ENCODE measurements at places on chromosomes 12 and 14.

DNA sequence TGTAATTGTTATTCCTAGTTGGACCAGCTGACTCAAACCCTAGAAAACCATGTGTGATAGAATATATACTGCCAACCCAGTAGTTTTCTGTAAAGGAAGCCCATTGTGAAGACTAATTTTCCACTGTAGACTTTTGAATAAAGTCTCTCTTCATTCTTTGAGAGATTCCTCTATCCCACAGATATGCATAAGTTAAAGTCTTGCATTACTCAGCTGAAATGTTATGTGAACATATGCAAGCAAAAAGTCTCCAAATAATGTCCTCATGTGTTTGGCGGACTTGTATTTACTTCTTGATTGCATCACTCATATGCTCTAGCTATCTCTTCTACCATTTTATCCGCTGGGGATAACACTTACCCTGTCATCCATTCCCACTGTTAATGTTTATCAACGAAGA lies 35.1 kb upstream of the OTOGL start:
- DNase-seq = no peak

DNA sequence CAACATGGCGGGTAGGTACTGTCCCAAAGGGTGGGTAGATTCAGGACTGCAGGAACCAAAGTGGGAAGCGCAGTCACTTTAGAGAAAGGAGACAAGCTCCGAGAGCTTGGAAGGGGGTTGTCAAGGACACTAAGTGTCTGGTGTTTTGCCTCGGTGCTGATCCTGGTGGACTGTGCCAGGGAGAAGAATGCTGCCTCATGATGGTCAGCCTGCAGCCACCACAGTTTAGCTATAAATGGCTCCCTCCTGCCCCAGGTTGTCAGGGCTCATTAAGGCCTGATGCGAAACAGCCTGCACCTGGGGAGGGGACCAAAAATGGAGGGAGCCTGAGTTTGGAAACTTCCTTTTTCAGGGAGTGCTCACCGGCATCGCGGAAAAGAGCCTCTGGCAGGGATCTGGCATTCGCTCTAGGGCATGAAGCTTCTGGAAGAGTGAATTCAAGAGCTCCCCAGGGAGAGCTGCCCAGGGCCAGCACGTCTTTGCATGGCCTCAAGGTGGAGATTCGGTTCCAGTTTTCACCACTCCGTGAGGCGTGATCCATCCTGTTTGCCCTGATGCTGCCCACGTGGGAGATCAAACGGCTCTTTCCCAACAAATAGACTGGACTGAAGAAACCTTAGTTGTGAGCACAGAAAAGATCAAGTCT lies 164.0 kb downstream of the FOXN3 start:
- DNase-seq = no peak

DNA sequence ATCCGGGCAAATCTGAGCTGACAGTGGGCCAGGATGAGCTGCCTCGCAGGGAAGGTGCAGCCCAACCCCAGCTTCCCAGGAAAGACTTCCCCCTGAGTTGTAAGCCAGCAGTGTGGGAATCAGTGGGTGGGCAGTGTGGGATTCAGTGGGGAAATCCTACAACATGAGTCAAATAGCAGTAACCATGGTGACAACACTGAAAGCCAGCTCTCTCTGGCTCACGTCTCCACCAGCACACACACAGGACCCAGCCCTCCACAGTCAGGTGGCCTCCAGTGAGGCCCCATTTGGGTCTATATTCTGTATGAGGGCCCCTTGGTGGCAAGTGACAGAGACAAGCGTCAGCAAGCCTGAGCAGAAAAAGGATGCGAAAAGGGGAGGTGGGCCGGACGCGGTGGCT lies 6.0 kb upstream of the LGALS3 start:
- no peak for DNase-seq

DNA sequence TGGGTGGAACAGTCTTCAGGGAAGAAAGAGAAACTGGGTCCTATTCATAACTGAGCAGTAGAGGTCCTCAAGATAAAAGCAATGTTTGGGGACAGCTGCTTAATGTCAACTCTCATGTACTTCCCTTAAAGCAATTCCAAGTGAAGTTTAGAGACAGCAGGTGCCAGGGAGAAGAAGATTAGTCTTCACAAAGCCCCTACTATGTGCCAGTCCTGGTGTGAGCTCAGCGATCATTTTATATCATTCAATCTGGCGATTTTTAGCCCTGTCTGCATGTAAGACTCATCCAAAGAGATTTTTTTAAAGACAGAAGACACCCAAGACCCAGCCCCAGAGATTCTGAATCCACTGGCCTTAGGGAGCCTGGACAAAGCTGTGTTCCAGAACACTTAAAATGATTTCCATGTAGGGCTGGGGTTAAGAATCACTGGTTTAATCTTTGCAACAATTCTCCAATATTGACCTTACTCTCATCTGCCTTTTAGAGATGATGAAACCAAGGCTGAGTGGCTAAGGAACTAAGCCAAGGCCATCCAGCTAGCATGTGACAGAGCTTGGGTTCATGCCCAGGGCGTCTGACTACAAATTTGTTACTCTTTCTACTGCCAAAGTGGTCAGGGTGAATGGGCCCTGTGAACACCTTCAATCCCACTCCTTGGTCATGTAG lies 404.5 kb upstream of the TBX3 start:
- DNase-seq = no peak

- no peak for DNase-seq
Observed at GRCh38 chr14:99309220-99309766, 37.3 kb upstream of the BCL11B start.

DNA sequence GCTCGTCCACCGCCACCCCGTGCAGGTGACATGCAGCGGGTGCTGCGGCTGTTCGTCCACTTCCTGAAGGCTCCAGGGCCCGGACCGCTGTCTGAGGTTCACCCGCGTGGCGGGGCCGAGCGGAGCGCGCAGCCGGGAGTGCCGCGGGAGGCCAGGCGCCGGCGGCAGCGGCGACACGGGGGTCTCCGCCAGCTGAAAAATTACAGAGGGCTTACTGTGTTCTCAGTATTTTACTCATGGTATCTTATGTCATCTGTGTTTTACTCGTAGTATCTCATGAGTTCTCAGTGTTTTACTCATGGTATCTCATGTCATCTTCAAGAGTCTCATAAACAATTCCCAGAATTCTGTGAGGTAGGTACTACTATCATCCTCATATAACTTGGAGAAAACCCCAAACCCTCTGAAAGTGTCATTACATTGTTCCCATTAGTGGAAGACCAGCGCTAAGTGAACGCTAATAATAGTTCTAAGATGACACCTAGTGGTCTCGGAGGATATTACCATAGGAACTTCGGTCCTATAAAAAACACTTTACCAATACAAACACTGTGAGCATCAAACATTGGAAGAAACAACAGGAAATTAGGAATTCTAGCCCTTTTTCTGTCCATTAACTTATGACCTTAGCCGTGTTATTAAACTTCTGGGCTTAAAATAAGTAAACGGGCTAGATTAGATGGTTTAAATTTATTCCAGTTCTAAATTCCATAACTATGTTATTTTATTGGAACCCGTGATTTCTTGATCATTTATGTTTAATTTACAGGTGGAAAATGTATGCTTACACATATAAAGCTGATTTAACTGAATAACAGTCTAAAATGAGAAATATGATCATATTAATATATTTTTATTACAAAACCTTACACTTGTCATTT lies 32.4 kb downstream of the AK7 start:
- no peak for DNase-seq

GRCh38 chr12:51323966-51324895 lies at the start of gene BIN2:
Gene BIN2 (minus strand): TSS chr12:51324174. CDS start chr12:51324102, 72 bp downstream.
- no peak for DNase-seq

DNA sequence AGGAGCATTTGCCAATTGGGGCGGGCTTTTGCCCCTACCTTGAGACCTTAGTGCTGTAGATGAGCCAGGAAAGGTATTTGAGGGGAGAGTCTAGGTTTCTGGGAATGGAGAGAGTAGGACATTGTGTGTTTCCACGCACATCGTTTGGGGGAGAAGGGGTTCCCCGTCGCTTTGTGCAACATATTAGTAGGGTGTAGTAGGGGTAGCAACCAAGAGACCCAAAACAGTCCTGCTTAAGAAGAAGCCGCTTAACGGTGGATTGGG lies 694 bp upstream of the PTGES3 start:
- no peak for DNase-seq

GRCh38 chr12:122793685-122794106 lies 19.3 kb downstream of the CCDC62 start:
- no peak for DNase-seq

DNA sequence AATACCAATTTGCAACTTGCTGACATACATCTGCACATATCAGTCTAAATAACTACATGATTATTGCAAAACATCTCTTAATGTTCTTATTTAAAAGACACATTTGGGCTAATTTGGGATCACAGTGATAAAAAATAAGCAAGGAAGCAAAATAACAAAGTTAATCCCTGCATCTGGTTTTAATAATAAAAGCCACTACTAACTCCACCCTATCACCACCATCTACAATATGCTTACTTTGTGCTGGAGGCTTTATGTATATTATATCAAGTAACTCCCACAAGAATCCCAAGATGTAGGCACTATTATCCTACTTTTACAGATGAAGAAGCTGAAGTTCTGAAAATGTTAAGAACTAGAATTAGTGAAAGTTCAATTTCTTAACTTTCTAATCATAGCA lies 45.7 kb downstream of the TAOK3 start:
- DNase-seq = no peak

- no peak for DNase-seq
Observed at GRCh38 chr14:102055181-102055901, 31.5 kb downstream of the HSP90AA1 start.

GRCh38 chr14:20668969-20669368 lies 15.4 kb upstream of the RNASE4 start:
- no peak for DNase-seq

GRCh38 chr12:120136093-120136770 lies 19.7 kb upstream of the RAB35 start:
- DNase-seq = no peak

GRCh38 chr12:45093051-45093450 lies 42.2 kb upstream of the DBX2 start:
- no peak for DNase-seq

GRCh38 chr12:31745242-31745641 lies 16.4 kb upstream of the AMN1 start:
- DNase-seq = no peak

GRCh38 chr12:45131506-45131905 lies 80.6 kb upstream of the DBX2 start:
- no peak for DNase-seq

- DNase-seq = no peak
Observed at GRCh38 chr12:112029301-112029700, 16.1 kb downstream of the ERP29 start.

DNA sequence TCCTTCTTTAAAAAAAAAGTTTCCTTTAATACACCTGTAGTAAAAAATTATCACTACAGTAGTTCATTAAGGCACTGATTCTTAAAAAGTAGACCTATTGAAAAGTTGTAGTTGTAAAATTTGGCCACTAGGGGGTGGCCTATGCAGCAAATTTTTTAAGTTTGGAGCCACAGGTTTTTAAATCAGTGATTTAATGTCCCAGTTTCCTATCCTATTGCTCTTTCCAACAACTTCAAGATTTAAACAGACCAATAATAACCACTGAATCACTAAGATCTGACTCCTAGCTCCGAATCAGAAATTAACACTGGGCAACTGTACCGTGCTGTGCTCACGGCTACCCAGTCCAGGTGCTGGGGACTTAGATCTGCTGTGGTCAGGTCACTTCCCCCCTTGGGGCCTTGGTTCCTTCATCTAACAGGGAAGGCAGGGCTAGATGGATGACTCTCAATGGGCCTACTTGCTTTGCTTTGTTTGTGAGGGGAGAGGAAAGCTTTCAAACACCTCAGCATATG lies 279.3 kb downstream of the MED13L start:
- DNase-seq = no peak

DNA sequence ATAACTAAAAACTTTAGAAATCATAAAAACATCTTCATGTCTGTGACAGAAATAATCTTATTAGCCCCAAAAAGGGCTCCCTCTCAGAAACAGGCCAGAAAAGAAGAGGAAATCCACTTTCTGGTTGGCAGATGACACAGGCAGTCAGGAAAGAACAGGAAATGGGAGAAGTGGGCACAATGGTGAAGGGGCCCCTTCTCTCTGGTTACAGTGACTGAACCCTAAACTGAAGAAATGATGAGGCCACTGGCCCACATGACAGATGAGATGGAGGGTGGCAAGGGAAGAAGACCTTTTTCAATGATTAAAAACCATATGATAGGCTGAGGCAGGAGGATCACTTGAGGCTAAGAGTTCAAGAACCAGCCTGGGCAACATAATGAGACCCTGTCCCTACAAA lies 21.1 kb downstream of the TCTN1 start:
- no peak for DNase-seq

GRCh38 chr14:88791252-88791621 lies 1.5 kb downstream of the EML5 start:
- DNase-seq = no peak

All from esophagus squamous epithelium (tissue), 5 donors.